ENCODE measurements at places on chromosomes 4 and X. TPM values are rescaled to one million over a fixed set of nuclear protein-coding genes. Genes with fewer than 3 reads are reported as not detected.

- H3K27ac ChIP-seq: no peak overlapping the region
- H3K4me1 ChIP-seq: peaks cover 33% of the 10 kb centered on the region
- H3K27me3 ChIP-seq: no peaks in the 10 kb centered on the region
- no peak overlapping the region for H3K4me3 ChIP-seq
Measured at GRCh38 chr4:7901311-7901885, 38.3 kb downstream of the AFAP1 start.

GRCh38 chrX:41490446-41490845 is 43.3 kb downstream of the NYX start:
- no peak overlapping the region for H3K4me3 ChIP-seq
- H3K4me1 ChIP-seq: no peaks in the 10 kb centered on the region
- no peaks in the 10 kb centered on the region for H3K36me3 ChIP-seq
- no peak for DNase-seq

The DHX15 gene
- 197 TPM for total RNA-seq

- no peaks in the 10 kb centered on the region for H3K27me3 ChIP-seq
- H3K27ac ChIP-seq: no peak overlapping the region
- H3K4me3 ChIP-seq: no peak overlapping the region
- no peak for DNase-seq
Measured at GRCh38 chr4:140046016-140046415, 108.0 kb downstream of the MAML3 start.

GRCh38 chr4:118825799-118826198 is 10.1 kb downstream of the SEC24D start:
- DNase-seq: no peak
- H3K27me3 ChIP-seq: no peaks in the 10 kb centered on the region
- no peak overlapping the region for H3K27ac ChIP-seq
- H3K36me3 ChIP-seq: peaks cover 7% of the 10 kb centered on the region
- no peaks in the 10 kb centered on the region for H3K4me1 ChIP-seq

DNA sequence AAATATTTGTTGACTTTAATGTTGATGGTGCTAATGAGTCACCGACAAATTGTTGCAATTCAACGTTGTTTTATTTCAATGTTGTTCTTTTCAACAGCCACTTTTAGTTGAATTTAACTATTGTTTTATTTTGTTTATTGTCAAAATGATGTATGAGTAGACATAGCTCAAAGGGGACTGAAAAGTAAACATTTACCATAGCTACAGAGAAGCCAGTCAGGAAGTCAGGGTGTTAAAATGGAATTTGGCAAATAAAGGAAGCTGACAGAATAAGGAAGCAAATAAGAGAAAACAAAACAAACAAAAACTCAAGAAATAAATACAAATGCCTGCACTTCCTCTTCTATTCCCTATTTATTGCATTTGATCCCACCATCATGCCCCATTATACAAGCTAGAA is 648.4 kb upstream of the HTR2C start:
- no peak overlapping the region for H3K27ac ChIP-seq
- H3K27me3 ChIP-seq: no peaks in the 10 kb centered on the region
- no peak overlapping the region for H3K4me3 ChIP-seq
- no peak for DNase-seq
- no peaks in the 10 kb centered on the region for H3K36me3 ChIP-seq

All from spinal cord (tissue), 10 donors.